ENCODE measurements at places on chromosomes 1 and 21. TPM values are rescaled to one million over a fixed set of nuclear protein-coding genes. Genes with fewer than 3 reads are reported as not detected.

- DNase-seq: no peak
Observed at GRCh38 chr1:67367370-67368045, 59.8 kb downstream of the IL12RB2 start.

GRCh38 chr1:5831600-5832335 lies 160.5 kb downstream of the NPHP4 start:
- DNase-seq: no peak

DNA sequence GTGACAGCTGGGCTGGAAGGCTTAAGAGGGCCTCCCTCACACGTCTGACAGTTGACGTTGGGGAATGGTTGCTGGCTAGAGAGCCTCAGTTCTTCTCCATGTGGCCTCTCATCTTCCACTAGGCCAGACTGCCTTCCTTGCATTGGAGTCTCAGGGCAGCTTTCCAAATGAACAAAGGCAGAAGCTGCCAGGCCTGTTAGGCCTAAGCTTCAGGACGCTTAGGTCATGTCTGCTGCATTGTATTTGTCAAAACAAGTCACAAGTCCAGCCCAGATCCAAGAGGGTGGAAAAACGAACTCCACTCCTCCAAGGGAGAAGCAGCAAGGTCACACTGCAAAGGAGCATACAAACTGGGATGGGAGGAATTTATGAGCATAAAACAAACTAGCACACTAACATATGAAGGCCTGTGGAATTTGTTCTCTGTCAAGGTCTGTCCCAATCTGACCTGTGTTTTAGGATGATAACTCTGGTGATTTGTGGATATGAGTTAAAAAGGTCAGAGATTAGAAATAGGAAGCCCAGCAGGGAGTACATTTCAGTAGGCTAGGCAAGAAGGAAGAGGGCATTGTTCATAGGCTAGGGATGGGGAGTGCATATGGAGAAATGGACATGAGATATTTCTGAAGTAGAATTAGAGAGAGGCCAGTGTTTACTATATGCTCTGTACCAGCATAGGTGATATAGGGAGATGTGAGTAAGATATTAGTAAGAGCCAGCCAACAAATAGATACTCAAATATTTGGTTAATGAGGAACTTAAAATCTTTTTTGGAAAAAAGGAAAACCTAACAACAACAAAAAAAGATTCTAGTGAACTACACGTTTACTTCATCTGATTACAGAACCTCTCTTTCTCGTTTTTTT lies 29.1 kb upstream of the CNN3 start:
- DNase-seq: no peak

GRCh38 chr1:216739793-216740192 lies 16.6 kb upstream of the ESRRG start:
- DNase-seq: no peak

GRCh38 chr1:166377896-166378295 lies 211.1 kb upstream of the FAM78B start:
- DNase-seq: no peak

GRCh38 chr21:17554679-17555465 lies 42.0 kb downstream of the CXADR start:
- no peak for DNase-seq

DNA sequence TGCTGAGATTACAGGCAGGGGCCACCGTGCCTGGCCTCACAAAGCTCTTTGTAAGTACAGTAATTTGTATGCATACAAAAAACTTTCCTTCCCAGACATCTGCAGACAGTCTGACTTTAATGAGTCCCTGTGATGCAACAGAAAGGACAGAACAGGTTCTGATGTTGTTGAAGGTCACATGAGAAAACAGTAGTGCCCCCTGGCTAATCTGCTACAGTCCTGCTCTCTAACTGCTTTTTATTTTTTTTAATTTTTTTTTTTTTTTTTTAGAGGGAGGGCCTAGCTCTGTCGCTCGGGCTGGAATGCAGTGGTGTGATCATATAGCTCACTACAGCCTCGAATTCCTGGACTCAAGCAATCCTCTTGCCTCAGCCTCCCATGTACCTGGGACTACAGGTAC lies 36.7 kb downstream of the ACBD3 start:
- DNase-seq: no peak

DNA sequence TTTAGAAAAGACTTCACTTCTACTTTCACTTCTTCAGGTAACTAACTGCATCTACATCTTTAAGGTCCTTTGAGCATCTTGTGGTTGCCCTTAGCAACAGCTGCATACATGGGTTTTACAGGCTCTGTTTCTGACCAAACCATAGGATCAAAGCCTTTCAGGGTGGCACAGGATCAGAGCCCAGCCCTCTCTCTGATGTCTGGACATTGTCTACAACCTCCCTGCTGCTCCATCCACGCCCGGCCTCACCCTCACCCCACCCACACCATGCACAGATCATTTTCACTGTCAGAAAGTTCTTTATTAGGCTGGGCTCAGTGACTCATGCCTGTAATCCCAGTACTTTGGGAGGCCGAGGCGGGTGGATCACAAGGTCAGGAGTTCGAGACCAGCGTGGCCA lies 5.2 kb downstream of the NCF2 start:
- no peak for DNase-seq

DNA sequence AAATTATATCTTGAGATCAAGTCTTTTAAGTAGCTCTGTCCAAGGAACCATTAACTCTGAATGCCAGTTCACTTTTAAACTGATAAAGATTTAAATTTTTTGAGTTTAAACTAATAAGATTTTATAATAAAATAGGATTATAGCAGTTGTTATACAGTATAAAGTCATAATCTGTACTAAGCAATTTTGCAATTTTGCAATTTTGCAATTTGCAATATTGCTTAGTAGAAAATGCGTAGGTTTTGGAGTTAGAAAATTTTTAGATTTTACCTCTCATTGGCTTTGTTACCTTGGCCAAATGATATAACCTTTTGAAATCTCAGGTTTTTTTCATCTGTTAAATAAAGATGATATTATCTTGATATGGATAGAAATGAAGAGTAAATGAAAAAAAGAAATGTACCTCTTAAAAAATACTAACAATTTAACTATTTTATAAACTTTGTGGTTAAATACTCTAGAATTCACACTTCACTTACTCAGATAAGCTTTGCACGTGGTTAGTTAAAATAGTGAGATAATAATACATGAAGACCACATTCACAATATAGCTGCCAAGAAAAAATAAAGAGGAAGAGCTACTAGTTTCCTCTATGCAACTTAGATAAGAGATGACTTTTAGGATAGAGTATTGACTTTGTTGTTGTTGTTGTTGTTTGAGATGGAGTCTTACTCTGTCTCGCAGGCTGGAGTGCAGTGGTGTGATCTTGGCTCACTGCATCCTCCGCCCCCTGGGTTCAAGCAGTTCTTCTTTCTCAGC lies 13.9 kb downstream of the CCDC18 start:
- no peak for DNase-seq

GRCh38 chr1:219391297-219391696 lies 217.6 kb downstream of the LYPLAL1 start:
- no peak for DNase-seq

The MYOM3 gene
- not detected for total RNA-seq

DNA sequence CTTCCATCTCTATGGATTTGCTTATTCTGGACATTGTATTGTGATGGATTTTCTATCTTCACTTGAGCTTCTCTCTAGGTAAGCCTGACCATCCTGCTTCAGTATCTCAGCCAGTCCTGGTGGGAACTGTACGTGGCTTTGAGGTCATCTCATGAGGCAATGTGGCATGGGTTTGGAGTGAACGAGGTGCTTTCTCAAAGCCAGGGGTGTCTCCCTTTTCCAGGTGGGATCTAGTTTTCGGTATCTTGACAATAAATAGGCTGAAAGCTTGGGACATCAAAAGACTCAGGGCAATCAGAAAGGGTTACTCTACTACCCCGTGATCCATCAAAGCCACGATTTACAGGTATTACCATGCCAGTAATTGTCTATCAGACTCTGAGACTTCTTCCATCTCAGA lies 40.8 kb downstream of the AZIN2 start:
- no peak for DNase-seq

DNA sequence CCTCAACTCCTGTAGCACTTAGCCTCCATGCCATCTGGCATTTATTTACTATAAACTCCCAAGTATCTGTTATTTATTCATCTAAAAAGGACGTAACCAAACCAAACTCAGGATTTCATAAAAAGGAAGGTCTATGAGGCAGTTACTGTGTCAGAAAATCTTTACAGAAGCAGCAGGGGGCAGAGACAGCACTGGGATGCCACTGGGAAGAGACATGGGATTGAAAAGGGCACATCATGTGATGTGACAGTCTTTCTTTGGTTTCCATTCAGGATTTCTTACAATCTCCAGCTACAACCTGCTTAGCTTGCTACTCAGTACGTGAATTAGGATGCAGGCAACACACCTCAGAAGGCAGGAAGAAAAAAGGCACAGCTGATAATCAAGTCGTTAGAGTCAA lies 31.2 kb downstream of the SPRTN start:
- no peak for DNase-seq

DNA sequence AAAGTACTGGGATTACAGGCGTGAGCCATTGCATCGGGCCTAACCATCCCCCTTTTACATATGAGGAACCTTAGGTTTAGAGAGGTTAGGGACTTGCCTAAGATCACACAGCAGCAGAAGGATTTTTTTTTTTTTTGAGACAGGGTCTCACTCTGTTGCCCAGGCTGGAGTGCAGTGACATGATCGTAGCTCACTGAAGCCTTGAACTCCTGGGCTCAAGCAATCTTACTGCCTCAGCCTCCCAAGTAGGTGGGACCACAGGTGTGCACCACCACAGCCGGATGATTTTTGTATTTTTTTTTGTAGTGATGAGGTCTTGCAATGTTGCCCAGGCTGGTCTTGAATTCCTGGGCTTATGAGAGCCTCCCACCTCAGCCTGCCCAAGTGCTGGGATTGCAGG lies 2.2 kb upstream of the C1orf167 start:
- no peak for DNase-seq

DNA sequence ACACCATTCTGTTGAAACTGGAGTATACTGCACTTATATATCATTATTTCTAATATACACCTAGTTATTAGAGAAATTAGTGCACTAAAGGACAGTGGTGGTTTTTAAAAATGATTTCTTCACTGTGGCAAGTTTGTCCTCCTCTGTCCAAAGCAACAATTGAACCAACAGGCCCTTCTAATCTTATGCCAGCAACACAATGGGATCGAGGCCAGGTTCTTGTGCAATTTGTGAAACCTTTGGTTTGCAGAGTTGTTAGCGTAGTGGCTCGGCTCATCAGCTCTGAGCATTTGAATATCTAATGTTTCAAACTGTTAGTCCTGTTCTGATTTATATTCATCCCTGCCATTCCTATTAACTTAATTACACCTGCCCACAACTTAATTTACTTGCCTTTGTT lies 9.9 kb upstream of the LRRC39 start:
- DNase-seq: no peak

GRCh38 chr1:222171005-222171404 lies 376.9 kb downstream of the HHIPL2 start:
- DNase-seq: no peak

DNA sequence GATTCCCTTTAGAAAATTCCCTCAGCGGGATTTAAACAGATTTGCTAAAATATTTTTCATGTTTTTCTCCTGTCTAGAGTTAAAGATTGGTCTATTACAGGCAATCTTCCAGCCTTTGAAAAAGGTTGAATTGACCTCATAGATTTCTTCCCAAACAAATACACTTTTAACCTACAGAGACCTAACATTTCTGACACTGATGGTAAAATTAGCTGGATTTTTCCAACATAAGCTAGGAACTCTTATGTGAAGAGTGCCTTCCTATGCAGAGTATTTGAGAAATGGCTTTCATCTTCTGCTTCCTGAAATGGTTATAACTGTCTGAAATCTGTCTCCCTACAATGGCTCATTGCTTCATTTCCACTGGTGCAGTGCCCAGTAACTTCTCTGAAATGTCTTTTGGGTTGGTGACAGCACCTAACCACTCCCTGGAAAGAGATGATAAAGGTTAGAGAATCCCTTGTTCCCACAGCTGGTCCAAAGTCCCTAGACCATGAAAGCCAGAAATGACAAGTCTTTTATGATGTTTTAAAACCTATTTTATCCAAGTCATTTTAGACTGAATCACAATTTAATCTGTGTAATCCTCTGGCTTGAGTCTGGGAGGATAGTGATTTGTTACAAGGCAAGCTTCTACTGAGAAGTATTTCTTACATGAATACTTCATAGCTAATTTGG lies 269.4 kb downstream of the BACH1 start:
- DNase-seq: no peak

The CELA3B gene
- total RNA-seq: not detected

GRCh38 chr21:41280115-41280919 lies 36.3 kb upstream of the FAM3B start:
- DNase-seq: no peak

GRCh38 chr1:6008696-6009095 lies 16.5 kb upstream of the NPHP4 start:
- no peak for DNase-seq

The DEPDC1 gene
- 11.4 TPM for total RNA-seq

- DNase-seq: no peak
Observed at GRCh38 chr1:51958824-51959223, 31.7 kb downstream of the RAB3B start.

GRCh38 chr1:219039017-219039681 lies 134.5 kb upstream of the LYPLAL1 start:
- no peak for DNase-seq

DNA sequence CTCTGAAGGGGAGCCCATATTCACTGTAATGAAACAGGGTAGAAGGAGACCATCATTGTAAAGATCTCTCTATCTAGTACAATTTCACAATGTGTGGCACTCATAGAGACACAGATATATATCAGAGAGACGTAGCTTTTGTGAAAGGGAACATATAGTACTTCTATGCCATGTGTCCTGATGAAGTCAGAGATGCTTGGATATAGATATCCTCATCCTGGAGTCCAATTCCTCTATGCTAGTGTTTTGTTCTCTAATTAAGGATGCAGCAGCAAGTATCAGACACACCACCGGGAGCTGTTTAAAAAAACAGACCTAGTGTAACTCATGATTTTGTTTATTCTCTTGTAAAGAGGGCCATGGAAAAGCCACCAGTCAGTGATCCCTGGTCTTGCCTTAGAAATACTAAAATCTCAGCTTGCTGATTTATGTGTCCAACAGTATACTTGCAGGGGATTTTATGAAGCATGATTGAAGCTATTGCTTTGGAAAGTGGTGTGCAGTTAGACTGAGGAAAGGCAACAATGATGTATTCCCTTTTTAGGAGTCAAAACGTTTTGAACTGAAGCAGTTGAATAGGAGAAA lies 2.5 kb downstream of the NCAM2 start:
- DNase-seq: no peak

DNA sequence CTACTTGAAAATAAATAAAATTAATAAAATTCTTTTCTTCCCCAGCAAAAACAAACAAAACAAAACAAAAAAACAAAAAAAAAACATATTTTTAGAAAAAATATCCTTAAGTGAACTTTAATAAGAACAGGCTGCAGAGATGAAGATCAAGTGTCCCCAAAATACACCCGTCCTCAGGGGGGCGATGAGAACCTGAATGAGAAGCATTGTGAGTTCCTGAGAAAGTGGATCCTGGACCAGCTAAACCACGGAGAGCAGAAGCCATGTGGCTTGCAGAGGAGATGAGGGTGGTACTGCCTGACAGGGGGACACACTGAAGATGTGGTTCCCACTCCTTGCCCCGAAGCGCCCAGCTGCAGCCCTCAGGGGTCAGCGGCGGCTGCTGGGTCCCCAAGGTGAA lies 89.3 kb downstream of the ITPKB start:
- DNase-seq: no peak
